ENCODE measurements at places on chromosomes 12 and 14.

- no peak for DNase-seq
These were observed 169.6 kb downstream of the ZFP36L1 start for GRCh38 chr14:68623307-68623706.

DNA sequence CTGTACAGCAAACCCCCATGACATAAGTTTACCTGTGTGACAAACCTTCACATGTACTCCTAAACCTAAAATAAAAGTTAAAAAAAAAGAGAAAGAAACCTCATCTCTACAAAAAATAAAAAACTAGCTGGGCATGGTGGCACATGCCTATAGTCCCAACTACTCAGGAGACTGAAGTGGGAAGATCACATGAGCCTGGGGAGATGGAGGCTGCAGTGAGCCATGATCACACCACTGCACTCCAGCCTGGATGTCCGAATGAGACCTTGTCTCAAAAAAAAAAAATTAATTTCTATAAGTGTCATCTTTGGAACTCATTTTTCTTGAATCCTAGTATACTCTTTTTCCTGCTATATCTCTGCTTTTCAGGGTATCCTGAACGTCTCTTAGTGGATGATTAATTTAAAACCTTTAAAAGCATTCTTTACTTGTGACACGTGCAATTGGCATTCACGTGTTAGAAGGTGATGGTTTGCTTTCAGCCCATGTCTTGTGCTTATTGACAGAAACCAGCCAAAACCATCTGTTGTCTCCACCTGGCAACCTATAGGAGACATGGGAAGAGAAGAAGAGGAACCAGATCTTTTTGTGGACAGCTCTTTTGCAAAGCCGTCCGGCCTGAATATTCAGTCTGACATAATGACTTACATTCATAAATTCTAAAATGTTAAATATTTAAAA is 30.6 kb upstream of the PPFIBP1 start:
- no peak for DNase-seq

GRCh38 chr14:22081337-22081736 is 407.7 kb upstream of the OR4E1 start:
- no peak for DNase-seq

DNA sequence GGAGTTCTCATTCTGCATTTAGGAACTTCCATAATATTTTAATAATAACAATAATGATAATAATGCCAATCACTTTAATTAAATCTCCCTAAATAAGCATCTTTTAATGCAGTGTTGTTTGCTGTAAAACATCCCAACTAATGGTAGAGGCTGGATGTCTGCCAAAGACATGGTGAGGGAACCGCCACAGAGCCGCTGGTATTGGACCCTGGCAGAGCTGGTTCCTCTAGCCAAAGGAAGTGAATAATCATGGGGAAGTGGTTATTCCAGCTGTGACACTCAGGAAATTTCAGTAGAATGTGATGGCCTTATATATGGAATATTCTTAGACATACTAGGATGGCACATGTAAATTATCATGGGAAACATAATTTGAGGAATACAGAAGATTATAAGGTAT is 483.3 kb downstream of the ZFP36L1 start:
- DNase-seq = no peak

DNA sequence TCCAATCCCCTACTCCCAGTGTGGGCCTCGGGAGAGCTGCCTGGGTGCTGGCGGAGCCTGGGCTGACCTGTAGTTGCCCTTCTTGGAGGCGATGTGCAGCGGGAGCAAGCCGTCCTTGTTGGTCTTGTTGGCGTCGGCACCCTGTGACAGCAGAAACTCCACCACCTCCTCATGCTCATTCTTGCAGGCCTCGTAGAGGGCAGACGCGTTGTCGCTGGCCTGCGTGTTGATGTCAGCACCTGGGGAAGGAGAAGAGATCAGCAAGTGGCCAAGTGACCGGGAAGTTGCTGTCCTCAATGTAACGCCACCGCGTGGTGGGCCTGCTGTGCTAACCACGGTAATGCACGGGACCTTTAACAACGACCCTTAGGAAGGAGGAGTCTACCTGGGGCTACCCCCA is 20.1 kb downstream of the FAM181A start:
- DNase-seq = no peak

DNA sequence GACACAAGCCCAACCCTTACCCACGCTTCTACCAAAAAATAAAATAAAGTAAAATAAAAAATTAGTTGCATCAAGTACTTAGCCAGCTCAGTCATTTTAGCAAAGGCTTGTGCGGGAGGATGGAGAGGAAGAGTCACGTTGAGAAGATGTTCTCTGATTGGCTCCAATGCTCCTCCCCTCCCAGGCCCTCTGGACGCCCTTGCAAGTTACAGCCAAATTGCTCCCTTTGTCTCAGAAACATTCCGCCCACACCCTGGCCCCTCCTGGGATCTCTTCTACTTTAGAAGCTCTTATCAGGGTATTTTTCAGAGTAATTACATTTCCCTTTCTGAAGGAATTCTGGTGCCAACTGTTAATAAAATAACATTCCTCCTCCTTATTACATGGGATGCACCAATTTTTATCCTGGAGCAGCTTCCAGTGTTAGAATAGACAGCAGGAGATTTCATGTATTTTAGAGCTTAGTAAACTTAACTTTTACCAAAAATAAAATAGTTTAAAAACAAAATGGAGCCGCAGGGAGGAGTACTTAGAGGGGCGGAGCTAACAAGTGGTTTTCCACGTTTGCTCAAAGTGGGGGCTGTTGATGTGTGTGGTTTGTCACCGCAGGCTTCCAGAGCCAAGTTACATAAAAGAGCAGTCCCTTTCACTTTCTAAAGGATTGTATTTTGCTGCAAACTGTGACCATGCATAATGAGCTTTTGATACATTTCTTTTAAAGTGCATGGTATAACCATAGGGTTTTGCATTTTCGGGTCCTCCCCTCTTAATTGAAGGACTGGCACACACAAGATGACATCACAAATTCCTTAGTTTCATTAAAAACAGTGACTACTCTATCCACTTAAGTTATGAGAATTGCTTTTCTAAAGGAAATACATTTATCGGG is 71.7 kb upstream of the RAP1B start:
- peak; percentile 62 for DNase-seq

- no peak for DNase-seq
These were observed 162.4 kb upstream of the DAAM1 start for GRCh38 chr14:59026081-59026480.

DNA sequence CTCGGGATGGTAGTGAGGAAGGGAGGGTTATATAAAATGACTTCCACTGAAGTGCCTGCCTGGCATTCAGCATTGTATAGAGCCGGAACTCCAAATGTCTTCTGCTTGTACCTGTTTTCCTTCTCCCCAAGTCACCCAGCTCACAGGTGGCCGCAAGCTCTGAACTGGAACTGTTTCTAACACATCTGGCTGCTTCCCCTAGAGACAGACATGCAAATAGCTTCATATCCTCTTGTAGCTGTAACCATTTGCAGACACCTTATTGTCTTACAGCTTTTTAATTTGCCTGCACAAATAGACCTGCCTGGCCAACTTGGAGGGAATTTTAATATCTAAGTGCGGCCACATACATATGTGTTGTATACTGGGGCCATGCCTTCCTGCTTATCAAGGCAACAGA is 126.0 kb downstream of the CHST11 start:
- DNase-seq = no peak

- DNase-seq = no peak
These were observed 15.0 kb downstream of the CEP128 start for GRCh38 chr14:80926397-80927082.

- peak; percentile 47 for DNase-seq
These were observed 15.1 kb upstream of the GRIP1 start for GRCh38 chr12:66693901-66694513.

All from erythroblast (primary cell).